ENCODE measurements at places on chromosomes 1 and 21.
A peak's percentile ranks its signal among the peaks of the same experiment; 100 is the strongest.

- H3K4me1 ChIP-seq = peaks cover 9% of the 10 kb centered on the region
- no peak within 1 kb of the TSS for H3K27ac ChIP-seq
- peak within 1 kb of the TSS; percentile 79 for H3K4me3 ChIP-seq
- peaks cover 75% of the 10 kb centered on the region for H3K27me3 ChIP-seq
Observed at GRCh38 chr1:158180741-158181576, at the start of gene CD1D. CD1D (plus strand) TSS chr1:158180895; CDS start chr1:158181102, 207 bp downstream.

GRCh38 chr1:32741413-32742198 is 39.0 kb upstream of the SYNC start:
- H3K36me3 ChIP-seq = no peaks in the 10 kb centered on the region
- H3K27me3 ChIP-seq = peaks cover 35% of the 10 kb centered on the region
- H3K4me1 ChIP-seq = no peaks in the 10 kb centered on the region
- H3K4me3 ChIP-seq = peak overlapping the region; percentile 45

DNA sequence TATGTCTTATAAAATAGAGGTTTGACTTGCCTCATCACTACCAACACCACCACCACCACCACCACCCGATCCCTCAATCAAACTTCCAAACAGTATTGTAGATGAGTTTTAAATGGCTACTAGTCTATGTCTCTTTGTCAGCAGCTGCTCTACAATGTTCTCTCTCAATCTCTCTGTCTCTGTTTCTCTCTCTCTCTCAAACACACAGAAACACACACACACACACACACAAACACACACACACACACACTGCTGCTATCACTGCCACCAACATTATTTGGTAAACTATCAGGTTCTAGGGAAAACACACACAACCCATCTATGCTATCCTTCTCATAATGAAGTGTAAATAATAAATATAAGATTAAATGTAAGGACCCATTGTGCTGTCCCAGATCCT is 2.4 kb downstream of the TNFSF4 start:
- peaks cover 57% of the 10 kb centered on the region for H3K4me1 ChIP-seq
- H3K4me3 ChIP-seq = peak overlapping the region; percentile 44
- peaks cover 3% of the 10 kb centered on the region for H3K36me3 ChIP-seq
- no peak for DNase-seq
- H3K27ac ChIP-seq = no peak overlapping the region
- no peaks in the 10 kb centered on the region for H3K27me3 ChIP-seq

DNA sequence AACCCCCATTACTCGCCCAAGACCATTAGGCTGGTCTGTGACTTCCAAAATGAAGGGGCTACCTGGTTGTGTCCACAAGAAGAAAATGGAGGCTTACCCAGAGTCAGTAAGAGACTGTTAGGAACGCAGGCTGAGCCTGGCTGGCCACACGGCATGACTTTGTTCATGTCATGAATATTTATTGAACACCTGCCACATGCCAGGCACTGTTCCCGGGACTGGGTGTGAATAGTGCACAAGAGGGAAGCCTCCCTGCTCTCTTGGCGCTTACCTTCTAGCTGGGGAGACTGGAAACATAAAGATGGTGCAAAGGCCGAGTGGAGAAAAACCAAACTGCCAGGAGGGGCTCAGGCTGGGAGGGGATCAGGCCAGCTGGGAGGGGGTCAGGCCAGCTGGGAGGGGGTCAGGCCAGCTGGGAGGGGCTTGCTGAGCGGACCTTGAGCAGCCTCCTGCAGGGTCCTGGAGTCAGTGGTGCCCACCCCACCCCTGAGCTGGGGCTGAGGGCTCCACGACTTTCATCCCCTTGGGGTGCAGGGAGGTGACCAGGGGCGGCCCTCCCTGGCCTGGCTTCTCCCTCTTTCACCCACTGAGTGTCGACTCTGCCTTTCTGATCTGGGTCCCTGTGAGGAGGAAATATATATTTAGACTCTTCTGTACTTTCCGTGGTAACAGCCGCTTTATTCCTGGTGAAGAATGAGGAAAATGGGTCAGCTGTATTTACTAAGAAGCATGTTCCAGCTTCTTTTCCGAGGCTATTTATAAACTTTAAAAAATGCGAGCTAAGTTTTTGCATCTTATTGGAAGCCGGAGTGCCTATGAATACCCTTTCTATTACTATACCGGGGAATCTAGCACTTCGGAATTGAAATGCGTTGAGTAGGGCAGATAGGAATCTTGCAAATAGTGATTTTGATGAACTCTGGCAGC is 139.0 kb downstream of the CAMTA1 start:
- no peaks in the 10 kb centered on the region for H3K4me1 ChIP-seq
- H3K27me3 ChIP-seq = peaks cover 5% of the 10 kb centered on the region
- no peak overlapping the region for H3K27ac ChIP-seq
- H3K4me3 ChIP-seq = no peak overlapping the region

- H3K36me3 ChIP-seq = peaks cover 10% of the 10 kb centered on the region
- H3K27ac ChIP-seq = no peak overlapping the region
- no peak overlapping the region for H3K4me3 ChIP-seq
- DNase-seq = no peak
Observed at GRCh38 chr1:28078680-28079626, 9.5 kb downstream of the EYA3 start.

- H3K36me3 ChIP-seq = no peaks in the 10 kb centered on the region
- no peak overlapping the region for H3K27ac ChIP-seq
- peaks cover 5% of the 10 kb centered on the region for H3K4me1 ChIP-seq
Observed at GRCh38 chr1:39081271-39082009, 55.3 kb downstream of the NDUFS5 start.

DNA sequence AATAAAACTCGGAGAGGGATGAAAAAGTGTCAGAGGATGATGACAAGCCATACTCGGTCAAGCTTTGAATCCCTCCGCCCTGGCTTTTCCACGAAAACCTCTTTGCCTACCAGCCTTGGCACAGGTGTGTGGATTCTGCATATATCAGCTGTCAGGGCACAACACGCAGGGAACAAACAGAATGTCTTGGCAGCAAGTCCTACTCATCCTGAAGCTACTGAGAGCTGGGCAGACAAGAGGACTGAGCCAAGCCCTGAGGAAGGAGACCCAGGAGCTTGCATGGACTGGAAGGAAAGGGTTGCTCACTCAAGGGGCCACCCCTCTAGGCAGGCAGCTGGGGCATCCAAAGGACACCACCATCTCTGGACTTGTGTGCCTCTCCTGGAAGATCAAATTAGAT is 132.4 kb downstream of the HMGB4 start:
- no peak overlapping the region for H3K27ac ChIP-seq
- H3K27me3 ChIP-seq = peaks cover 7% of the 10 kb centered on the region
- no peak for DNase-seq
- H3K4me1 ChIP-seq = no peaks in the 10 kb centered on the region
- no peak overlapping the region for H3K4me3 ChIP-seq

DNA sequence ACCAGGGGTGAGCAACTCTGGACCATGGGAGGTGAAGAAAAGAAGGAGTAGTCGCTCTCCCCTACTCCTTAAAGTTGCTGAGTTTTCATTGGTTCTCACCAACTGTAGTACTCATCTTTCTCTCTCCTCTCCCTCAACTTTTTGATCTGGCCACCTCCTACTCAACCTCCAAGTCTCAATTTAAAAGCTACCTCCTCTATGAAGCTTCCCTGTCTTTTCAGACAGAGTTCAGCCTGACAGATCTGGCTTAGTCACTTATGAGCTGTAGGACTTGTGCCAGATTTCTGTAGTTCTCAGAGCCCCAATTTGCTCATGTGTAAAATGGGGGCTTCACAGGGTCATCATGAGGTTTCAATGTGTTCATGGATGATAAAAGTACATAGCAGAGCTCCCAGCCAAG is 34.5 kb upstream of the HTR1D start:
- H3K27ac ChIP-seq = no peak overlapping the region
- DNase-seq = no peak
- H3K36me3 ChIP-seq = no peaks in the 10 kb centered on the region
- no peak overlapping the region for H3K4me3 ChIP-seq
- no peaks in the 10 kb centered on the region for H3K27me3 ChIP-seq
- H3K4me1 ChIP-seq = no peaks in the 10 kb centered on the region

DNA sequence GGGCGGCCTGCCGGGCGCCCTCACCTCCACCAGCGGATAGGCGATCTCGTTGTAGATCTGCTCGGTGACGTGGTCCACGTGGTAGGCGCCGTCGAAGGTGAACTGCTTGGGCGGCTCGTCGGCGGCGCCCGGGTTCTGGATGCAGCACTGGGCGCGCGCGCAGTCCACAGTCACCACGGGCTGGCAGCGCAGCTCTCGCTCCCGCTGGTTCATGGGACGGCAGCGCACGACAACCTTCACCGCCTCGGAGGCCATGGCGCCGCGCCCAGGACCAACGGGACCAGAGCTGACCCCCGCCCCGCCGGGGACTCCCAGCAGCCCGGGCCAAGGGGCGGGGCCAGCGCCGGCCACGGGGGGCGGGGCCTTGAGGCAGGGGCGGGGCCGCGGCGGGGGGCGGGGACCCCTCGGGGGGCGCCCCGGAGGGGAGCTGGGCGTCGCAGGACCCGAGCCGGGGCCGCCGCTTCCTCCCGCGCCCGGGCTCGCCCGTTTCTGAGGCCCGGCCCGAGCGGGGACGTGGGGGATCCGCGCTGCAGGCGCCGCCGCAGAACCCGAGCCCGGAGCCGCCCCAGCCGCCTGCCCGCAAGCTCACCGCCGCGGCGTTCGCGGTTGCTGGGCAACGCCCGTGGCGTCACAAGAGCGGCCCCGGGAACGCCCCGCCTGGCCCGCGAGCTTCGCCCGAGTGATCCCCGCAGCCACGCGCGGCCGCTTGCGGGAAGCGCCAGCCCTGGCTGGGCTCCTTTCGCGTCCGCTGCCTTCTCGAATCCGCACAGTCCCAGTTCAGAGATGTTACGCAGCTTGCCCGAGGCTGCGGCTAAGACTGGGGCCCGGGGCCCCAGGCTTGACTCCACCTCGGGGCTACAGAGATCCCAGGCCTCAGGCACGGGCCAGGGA is at the start of gene KIF17:
Gene KIF17 (minus strand): TSS at position 556 of the 891 bp plus-strand sequence. CDS start 301 bp downstream, at position 255.
- peaks cover 2% of the 10 kb centered on the region for H3K36me3 ChIP-seq
- peak; percentile 69 for DNase-seq
- H3K27me3 ChIP-seq = peaks cover 39% of the 10 kb centered on the region
- no peaks in the 10 kb centered on the region for H3K4me1 ChIP-seq

DNA sequence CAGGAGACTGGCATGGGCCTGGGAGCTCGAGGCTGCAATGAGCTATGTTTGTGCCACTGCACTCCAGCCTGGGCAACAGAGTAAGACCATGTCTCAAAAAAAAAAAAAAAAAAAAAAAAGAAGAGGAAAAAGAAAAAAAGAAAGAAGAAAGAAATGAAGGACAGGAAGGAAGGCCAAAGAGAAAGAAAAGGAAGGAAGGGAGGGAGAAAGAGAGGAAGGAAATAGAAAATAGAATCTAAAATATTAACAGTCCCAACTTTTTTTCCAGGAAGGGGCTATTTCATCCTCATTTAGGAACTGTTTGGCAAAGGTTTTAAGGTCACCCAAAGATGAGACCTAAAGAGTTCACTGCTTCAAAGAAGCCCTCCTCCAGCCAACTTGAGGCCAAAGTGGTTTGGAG is 2.5 kb downstream of the MUL1 start:
- H3K27ac ChIP-seq = no peak overlapping the region
- H3K36me3 ChIP-seq = peaks cover 3% of the 10 kb centered on the region
- H3K4me3 ChIP-seq = no peak overlapping the region
- peaks cover 13% of the 10 kb centered on the region for H3K4me1 ChIP-seq

DNA sequence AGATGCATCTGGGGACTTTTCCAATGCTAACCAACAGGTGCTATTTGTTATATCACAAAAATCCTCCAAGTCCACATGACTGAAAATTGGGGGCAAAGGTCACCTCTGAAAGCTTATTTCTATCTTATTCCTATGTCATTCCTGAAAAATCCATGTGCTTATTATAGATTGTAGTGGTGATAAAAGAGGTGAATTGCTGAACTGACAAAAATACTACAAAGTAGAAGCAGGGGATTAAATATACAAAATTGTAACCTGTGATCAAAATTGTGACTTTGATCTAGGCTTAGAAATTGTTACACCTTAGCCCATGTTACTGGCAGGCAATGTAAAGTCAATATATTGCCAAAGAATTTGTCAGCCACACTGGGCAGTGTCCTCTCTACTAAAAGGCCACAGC is 62.3 kb downstream of the IER5 start:
- no peak for DNase-seq
- H3K36me3 ChIP-seq = peaks cover 1% of the 10 kb centered on the region
- no peak overlapping the region for H3K27ac ChIP-seq
- H3K27me3 ChIP-seq = no peaks in the 10 kb centered on the region
- H3K4me3 ChIP-seq = no peak overlapping the region

DNA sequence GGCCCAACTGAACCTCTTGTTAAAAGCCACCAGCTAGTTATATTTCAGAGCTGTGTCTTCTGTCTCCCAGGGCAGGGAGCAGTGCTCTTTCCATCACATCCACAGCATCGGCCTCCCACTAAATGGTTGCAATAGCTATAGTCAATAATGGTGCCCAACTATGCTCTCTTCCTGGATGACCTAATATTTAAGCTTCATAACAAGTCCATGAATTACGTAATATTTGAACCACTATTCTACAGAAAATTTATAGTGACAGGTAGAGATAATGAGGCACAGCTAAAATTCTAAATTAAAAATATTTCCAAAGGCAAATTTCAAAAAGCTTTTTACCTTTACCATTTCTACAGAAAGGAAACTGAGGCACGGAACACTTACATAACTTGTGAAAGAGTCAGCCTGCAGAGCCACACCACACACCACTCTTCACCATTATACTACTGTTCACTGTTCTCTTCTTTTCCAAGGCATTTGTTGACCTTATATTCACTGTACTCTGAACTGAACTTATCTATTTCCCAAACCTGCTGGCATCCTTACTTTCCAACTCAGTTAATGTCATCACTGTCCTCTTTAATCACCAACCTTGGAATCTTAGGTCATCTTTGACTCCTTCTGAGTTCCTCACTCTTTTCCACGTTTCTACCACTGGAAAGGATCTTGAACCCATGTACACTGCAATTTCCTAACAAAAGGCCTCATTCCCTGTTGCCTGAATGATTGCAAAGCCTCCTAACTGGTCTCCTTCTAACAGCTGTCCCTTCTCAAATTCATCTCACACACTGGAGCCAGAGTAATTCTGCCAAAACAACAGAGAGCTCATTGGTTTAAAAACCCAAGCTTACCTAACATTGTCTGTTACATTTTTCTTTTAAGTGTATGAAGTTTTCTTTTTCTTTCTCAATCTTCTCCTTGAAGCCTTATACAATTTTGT is 85.5 kb downstream of the DDAH1 start:
- no peaks in the 10 kb centered on the region for H3K36me3 ChIP-seq
- H3K4me1 ChIP-seq = no peaks in the 10 kb centered on the region
- H3K4me3 ChIP-seq = no peak overlapping the region
- DNase-seq = no peak
- H3K27ac ChIP-seq = no peak overlapping the region
- peaks cover 10% of the 10 kb centered on the region for H3K27me3 ChIP-seq
